NCI-H524 treated with DMSO at 0.1 percent for 48 hours (cell line): ENCODE measurements at places on chromosomes 13 and 19.

GRCh38 chr13:24180750-24181377, 20.3 kb downstream of the SPATA13 start:
- DNase-seq = no peak

DNA sequence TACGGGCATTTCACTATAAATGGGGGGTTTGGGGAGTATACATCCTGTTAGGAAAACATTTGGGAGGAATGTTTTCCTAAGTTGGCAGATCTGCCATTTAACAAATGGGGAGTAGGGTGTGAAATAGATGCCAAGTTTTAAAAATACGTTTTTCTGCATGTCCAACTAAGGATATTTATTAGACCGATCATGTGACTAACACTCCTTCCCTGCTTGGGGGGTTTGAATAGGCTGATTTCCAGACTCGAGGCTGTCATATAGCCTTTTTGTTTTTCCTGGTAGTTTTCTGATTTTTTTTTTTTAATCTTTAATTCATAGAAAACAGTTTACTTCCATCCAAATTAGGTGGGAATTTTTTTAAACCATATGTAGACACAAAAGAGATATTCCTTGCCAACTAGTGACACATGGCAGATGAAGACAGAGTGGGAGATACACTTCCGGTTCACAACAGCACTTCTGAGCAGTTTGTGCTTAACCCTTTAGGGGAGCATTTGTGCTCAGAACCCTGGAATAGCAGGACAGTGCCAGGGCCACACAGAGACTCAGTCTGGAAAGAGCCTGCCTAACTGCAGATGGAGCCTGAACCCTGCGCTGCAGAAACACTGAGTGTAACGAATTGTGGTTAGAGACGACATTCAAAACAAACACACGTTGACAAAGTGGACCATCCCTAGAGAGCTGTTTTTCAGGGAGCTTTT, 5.6 kb upstream of the GATAD2A start:
- DNase-seq = no peak

DNA sequence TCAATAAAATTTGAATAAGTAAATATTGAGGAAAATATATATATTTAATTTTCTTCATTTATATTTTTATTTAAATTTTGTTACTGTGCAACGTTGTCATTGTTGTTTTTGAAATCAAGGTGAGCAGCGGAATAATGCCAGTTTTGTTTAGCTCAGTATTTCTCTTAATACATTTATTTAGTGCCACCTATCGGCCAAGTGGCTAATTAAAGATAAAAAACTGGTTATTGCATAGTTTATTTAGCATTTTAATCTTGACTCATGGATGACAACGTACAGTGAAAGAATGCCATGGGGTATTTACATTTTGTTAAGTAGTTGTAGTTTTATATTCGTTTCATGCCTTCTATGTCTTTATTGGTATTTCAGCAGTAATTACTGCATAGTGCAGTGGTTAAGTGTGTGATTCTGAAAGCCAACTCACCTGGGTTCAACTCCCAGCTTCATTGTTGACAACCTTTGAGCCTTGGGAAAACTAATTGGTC, 265.9 kb downstream of the MYO16 start:
- no peak for DNase-seq

- DNase-seq = peak; percentile 1
Observed at GRCh38 chr13:35879111-35879510, 252.1 kb downstream of the DCLK1 start.

GRCh38 chr13:83352391-83352790, 529.9 kb downstream of the SLITRK1 start:
- no peak for DNase-seq

DNA sequence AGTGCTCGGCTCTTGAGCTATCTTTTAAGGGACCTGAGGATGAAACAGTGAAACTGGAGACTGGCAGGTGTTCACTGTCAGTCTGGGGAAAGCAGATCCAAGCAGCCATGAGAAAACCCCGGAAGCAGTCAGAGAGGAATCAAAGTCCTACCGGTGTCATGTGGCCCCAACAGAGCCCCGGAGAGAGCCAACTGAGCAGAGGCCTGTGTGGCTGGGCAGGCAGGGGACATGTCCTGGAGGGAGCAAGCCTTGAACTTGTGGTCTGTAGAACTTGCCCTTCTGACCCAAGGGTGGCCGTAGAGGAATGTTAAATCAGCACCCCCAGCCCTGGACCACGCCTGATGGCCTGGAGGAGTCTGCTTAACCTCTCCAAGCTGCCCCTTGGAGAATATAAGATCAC, 113.7 kb upstream of the ZNF507 start:
- no peak for DNase-seq

GRCh38 chr19:18940769-18941627, at the start of gene HOMER3:
HOMER3 (minus strand) TSS chr19:18941217; CDS start chr19:18938982, 2,235 bp downstream.
- peak; percentile 11 for DNase-seq

DNA sequence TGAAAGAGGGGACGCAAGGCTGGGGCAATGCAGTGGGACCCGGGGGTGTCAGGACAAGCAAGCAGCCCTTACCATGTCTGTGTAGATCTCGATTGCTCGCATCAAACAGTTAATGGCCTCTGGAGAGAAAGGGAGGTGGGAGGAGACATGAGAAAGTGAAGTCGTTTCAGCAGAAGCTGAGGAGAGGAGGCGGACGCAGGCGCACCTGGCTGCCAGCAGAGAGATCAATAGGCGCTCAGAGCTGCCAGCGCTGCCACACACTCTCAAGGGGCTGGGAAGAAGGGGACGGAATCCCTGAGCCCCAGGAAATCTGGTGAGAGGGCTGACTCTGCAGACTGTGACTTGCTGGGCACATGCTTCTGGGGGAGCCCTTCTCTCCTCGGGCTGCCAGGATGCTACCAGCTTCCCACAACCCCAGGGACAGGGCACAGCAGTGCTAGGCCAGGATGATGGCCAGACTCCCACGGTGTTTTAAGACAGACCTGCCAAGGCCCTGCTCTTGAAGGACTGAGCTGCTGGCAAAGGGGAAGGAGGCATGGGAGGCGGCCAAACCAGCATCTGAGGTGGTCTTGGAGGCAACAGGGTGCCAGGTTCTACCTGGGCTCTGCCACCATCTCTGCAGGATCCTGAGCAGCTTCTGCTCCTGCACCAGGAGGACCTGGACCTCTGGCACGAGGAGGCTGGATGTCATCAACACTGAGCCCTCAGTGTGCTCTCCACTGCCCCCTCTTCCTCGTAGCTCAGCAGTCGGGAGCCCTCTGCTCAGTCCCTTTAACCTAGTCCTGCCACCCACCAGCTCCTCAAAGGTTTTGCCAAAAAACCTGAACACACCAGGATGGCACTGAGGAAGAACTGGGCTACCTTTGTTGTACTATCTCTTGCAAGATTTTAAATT, 11.7 kb upstream of the KPTN start:
- no peak for DNase-seq

GRCh38 chr13:111531505-111531904, 211.1 kb downstream of the TEX29 start:
- DNase-seq = peak; percentile 49

- DNase-seq = no peak
Observed at GRCh38 chr13:36353001-36353400, 6.8 kb upstream of the SPART start.

DNA sequence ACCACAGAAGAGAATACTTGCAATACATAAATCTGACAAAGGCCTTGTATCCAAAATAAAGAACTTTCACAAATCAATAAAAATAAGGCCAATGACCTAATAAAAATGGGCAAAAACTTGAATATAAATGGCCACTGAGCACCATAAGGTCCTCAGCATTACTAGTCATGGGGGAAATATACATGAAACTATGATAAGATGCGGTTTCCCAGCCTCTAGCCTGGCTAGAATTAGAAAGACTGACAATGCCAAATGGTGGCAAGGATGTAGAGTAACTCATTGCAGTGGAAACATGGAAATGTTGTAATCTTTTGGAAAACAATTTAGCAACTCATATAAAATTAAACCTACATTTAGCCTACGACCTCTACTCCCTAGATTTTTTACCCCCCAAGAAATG, 227.1 kb downstream of the GGACT start:
- no peak for DNase-seq

DNA sequence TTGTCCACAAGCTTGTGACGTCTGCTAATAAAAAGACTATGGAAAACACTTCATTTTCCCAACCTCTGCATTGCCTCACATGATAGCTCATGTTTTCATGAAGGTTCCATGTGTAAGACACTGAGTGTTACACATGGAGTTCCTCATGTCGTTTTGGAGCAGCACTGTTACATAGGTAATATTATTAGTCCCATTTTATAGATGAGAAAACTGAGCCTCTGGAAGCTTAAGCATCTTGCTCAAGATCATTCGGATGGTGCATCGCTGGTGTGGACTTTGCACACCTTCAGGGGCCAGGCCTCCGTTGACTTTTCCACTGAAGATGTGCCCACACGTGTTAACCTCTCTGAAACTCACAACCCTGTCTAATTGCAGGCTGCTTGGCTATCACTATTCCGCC, 743.4 kb downstream of the UQCRFS1 start:
- DNase-seq = no peak

DNA sequence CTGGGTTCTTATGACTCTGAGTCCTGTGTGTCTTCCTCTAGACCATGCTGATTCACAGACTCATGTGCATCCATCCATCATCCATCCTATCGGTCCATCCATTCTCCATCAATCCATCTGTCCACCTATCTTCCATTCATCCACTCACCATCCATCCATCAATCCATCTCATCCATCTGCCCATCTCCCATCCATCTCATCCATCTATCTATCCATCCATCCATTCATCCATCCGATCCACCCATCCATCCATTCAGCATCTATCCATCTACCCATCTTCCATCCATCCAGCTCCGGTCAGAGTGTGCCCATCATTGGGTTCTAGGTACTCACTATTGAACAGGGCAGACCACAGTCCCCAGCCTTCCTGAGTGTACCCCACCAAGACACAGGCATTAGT, 75.6 kb downstream of the SLC7A1 start:
- DNase-seq = no peak

- DNase-seq = no peak
Observed at GRCh38 chr19:2683430-2684003, 19.0 kb downstream of the GNG7 start.

- no peak for DNase-seq
Observed at GRCh38 chr19:2631213-2631821, 71.2 kb downstream of the GNG7 start.

DNA sequence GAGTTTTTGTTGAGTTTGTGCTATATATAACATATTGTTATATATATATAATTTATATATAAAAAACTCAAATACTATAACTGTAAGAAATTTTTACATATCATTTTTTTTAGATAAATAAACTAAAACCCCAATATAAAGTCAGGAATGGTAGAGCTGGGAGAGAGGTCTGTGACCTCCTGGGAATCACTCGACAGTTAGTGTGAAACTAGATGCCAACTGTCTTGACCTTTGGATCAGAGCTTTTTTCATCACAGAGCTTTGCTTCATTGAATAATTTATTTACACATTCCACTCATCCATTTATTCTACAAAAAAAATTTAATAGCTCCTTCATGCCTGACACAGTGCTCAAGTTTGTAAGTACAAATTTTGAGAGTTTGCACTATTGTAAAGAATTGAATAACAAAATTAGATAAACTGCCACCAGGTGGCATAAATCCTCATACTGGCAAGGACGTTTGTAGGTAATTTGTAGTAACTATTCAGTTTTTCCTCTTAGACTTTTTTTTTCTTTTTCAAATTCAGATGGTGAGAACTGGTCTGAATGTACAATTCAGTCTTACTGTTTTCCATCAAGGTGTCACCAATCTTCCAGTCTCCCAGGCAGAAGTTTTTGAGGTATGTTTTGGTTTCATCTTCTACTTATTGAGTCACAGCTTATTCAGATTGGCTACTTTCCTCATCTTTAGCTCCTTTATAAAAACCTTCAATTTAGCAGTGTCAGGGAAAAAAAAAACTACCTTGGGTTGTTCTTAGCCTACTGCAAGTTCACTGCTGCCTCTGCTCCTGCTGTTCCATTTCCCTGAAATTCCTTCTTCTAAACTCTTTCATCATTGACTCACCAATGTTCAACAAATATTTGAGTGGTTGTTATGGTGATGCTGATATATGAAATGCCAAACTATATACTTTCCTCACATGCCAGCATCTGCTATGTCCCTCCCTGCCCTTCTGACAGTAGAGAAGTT, 28.7 kb downstream of the LACC1 start:
- DNase-seq = no peak

- no peak for DNase-seq
Observed at GRCh38 chr19:36113425-36113824, 1.2 kb downstream of the POLR2I start.

DNA sequence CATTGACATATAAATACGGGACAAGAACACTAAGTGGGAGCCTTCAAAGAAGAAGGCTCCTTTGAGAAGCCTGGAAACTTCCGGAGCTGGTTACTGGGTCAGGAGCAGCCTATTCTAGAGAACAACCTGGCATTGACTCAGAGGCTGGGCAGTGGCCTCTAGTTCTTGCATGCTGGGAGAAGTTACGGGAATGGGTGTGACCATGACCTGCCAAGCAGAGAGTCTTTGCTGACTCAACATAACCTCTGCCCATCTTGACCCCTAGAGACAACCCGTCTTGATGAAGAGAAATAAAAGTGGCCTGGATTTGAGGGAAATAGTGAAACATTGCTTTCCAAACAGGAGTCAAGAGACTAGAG, 21.0 kb downstream of the STARD13 start:
- no peak for DNase-seq

DNA sequence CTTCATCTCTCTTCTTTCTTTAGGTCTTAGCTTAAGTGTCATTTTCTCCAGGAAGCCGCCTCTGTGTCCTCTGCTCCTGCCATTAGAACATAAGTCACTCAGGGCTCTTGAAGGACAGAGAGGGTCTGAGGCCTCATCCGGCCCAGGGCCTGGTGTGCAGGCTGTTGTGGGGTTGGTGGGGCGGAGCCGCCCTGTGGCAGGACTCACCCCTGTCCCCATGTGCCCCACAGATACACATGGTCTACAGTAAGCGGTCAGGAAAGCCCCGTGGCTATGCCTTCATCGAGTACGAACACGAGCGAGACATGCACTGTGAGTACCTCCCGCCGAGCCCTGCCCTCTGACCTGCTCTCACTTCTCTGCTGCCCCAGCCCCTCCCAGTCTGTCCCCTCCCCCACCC, 13.0 kb upstream of the LIN7B start:
- no peak for DNase-seq

GRCh38 chr19:29854033-29854432, 42.2 kb downstream of the CCNE1 start:
- no peak for DNase-seq

DNA sequence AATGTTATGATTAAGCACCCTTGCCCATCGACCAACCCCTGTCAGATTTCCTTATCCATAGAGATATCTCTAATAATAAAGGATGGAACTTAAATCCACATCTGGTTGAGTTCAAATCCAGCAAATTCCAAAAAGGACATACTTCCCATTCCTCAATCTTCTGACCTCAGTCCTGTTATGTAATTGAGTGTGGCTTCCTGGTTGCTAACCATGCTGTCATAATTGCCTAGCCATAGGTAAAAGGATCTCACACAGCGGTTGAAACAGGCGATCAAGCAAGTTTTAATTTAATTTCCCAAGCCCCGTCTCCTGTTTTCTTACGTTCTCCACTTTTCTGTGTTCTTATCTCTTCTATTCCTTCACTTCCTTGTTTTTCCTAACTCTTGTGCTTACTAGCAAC, 550.3 kb downstream of the GPC6 start:
- no peak for DNase-seq
